ENCODE measurements at places on chromosomes 5 and 9.

DNA sequence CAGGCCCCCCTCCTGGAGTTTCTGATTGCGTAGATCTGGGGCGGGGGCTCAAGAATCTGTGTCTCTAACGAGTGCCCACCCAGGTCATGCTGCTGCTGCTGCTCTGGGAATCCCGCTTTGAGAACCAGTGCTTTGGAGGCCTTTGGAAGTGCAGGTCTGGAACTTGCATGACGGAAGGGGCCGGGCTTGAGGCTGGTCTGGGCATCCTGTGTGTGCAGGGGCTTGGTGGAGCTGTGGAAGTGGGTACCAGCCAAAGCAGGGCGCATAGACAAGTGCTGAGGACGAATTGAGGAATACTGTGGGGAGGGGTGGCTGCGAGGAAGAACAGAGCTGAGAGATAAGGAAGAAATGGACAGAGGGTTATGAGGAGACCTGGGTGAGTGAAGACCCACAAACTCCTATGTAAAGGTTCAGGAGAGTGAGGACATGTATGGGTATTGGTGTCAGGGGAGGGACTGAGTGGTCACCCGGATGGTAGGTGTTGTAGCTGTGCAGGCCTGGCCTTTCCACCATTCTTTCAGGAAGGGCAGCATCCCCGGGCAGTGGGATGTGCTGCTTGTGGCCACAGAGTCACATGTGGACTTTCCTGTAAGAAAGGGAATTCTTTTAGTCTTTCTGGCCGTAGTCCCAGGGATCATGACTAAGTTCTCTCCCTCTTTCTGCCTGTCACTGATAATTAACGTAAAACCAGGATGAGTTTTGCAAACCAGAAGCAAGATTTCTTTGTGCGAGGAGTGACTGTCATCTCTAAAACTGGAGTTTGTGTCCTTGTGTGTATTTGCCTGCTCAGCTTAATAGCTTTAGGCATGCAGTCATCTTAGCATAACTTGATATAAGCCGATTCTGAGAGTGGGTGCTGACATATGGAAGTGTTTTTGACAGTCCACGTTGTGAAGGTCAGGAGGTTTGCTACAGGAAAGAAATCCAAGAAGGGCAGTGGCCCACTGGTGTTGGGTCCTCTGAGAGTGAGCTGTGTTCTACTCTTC lies 43.3 kb upstream of the TJP2 start:
- no peak for DNase-seq

DNA sequence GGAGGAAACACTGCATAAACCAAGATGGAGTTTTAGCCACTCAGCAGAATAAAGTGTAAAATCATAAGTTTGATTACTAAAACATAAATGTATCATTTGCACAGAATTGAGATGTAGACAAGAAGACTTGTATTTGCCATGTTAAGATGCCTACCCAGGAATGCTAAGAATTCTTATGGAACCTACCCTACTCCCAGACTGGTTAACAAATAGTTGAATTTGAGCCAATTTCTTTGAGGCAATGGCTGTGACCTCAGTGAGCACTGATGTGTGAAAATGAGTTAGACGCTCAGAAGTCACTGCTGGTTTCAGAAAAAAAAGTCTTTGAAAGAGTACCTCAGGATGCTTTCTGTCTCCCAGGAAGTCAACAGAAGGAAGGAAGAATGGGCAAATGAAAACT lies 95.6 kb downstream of the ESM1 start:
- no peak for DNase-seq

DNA sequence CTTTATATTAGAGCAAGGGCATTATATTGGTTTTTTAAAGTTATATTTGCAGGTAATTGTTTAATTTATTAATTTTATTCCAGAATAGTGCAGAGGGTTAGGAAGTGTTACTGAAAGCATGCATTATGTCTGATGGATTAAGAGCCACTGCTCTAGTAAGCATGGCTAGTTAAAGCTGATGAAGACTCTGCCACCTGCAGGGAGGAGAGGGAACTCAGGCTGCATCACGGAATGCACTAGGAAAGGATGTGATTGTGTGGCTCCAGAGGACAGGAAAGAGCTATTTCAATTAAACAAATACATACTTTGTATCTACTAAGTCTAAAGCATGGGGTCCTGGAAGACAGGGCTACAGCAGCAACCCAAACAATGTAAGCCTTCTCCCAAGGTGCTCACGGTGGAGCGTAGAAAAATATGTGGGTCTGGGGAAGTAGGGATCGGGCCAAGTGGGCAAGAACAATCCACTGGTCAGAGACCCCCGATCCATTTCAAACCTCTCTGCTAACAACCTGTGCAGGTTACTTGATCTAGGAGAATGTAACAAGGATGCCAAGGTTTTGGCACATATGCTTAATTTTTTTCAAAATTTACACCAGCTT lies 15.3 kb upstream of the GRXCR2 start:
- DNase-seq = peak; percentile 41

DNA sequence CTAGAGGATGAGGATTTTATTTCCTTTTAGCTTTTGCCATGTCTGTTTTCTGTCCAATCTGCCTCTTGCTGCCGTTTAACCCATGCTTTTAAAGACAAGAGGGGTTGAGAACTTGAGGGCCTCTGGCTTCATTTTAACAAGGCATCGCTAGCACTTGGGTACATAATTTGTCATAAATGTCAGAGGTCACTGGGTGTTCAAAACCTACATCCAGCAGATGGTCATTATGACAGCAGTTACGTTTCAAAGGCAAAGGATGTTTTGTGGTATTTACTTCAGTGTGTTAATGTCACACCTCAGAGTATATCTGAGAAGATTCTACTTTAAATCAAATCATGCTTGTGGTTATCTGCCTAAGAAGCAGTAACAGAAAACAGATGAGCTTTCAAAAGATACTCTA lies 918.3 kb downstream of the NR2F1-AS1 start:
- DNase-seq = no peak

- no peak for DNase-seq
These were observed 1825.6 kb upstream of the CDH9 start for GRCh38 chr5:28864006-28864405.

DNA sequence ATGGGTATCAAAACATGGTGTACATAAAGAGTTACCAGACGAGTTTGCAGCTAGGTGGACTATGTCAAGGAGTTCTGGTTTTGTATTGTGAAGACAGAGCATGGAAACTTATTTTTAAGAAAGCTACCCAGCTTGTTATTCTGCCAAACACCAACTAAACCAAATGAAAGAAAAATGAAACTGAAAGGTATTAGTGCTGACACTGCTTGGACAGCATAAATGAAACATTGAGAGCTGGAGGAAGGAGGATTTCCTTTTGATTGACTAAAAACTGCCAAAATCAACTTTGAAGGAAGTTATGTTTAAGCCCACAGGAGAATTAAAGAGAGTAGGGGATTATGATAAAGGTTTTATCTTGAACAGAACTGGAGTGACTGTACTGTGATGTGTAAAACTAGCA lies 766.2 kb downstream of the PTPRD start:
- no peak for DNase-seq

DNA sequence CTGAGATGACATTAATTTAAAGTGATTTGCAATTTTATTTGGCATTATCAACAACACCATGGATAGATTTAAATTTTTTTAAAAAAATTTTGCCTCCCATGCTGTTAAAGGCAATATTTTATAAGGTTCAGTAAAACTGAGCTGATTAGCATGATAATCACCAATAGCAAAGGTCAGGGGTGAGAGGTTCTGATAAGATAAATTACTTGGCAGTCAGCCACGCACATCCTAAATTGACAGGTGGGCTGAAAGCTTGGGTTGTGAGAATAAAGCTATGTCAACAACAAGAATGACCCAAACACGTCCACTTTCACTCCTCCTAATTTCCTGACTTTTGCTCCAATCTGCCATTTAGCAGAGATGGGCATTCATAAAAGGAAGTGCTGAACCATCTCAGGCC lies 127.1 kb downstream of the LHFPL2 start:
- no peak for DNase-seq

DNA sequence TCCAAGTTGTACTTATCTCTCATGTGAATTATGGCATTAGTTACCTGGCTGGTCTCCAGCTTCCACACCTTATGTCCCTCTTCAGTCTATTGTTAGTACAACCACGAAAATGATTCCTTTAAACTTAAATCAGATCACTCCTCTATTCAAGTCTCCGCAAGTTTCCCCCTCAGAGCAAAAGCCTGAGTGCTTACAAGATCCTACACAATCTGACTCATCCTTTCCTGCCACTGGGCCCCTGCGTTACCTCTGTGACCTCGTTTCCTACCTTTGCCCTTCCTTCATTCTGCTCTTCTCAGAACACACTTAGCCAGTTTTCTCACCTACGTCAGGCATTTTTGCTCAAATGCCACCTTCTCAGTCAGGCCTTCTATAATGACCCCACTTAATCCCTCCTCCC lies 45.1 kb upstream of the GLIS3 start:
- DNase-seq = no peak

- no peak for DNase-seq
These were observed 8.3 kb upstream of the DDX41 start for GRCh38 chr5:177524941-177525655.

DNA sequence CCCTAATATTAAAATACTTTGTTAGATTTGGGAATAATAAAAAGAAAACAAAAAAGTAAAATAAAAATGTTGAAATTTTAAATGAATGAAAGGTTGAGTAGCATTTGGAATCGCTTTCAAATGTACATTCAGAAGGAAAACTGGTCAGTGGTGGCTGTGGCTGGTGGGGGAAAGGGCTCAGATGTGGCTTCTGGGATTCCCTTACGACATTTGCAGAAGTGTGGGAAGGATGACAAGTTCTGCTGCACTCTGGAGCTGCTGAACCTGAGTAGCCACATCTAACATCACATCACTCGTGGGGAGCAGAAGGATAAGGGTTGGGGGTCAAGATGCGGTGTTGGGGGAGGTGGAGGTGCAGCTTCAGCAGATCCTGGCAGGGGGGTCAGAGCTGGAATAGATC lies 25.6 kb upstream of the CAST start:
- DNase-seq = no peak

DNA sequence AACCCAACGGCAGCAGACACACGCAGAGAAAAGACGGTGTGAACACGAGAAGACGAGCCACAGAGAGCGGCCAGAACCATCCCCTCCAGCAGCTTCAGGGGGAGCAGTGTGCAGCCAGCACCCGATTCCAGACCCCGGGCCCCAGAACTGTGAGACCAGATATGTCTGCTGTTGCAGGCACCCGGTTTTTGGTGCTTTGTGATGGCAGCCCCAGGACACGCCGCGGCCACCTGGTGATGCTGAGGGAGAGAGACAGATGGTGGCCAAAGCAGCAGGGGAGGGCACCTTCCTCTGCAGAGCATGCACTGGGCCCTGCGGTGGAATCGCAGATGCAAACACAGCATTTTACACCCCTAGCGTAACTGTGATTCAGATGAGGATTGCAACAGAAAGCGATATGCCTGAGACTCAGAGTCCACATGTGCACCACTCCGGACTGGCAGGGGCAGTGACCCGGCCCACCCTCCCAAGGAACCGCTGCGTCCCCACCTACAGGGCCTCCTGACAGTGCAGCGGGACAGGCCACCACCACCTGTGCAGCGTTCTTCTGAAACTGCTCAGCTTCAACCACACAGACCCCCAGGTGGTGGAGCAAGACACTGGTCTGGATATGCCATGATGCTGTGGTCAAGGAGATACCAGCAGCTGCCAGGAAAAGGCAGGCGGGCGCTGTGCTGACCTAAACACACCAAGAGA lies 24.0 kb downstream of the ZDHHC11B start:
- DNase-seq = no peak

DNA sequence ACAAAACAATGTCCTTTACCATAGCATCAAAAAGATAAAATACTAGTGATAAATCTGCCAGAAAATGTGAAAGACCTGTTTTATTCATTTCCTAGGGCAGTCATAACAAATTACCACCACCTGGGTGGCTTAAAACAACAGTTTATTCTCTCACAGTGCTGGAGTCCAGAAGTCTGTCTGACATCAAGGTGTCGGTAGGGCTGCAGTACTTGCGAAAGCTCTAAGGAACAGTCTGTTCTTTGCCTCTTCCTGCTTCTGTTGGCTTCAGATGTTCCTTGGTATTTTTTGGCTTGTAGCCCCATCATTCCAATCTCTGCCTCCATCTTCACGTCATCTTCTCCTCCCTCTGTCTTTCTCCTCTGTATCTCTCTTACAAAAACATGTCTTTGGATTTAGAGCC lies 51.0 kb downstream of the PTPDC1 start:
- no peak for DNase-seq

DNA sequence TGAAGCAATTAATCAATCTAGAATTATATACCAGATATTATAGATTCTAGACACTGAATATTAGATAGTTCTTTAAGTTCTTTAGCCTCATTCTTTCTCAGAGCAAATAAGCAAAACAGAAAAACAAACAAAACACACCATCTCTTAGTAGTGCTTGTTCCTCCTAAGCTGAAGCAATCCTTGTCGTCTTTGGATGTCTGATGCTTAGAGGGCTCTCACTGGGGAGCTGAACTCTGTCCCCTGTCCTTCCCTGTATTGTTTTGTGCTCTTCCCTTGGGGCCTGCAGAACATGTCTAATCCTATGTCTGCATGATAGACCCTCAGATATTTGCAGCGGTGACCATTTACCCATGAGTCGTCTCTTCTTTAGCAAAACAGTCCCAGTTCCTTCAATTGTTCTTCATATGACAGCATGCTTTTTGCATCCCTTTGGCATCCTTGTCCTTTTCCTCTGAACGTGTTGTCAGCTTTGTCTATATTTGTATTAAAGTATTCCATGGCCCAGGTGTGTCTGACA lies 114.3 kb downstream of the ARHGEF28 start:
- DNase-seq = no peak

- DNase-seq = no peak
These were observed 46.0 kb downstream of the ENTREP1 start for GRCh38 chr9:69371001-69371400.

DNA sequence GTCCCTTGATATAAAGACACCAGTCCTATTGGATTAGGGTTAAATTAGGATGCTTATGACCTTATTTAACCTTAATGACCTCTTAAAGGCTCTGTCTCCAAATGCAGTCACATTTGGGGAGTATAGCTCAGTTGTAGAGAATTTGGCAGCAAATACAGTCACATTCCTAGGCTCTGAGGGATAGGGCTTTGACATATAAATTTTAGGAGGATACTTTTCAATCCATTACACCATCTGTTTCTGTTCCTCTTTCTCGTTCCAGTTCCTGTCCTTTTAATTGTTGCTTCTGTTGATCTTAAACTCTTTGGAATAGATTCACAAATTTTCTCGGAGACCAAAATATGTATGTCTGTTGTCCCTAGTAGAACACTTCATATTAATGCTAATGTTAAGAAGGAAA lies 390.0 kb upstream of the PCSK5 start:
- no peak for DNase-seq

- DNase-seq = no peak
These were observed 1853.8 kb downstream of the EFNA5 start for GRCh38 chr5:105816961-105817360.

DNA sequence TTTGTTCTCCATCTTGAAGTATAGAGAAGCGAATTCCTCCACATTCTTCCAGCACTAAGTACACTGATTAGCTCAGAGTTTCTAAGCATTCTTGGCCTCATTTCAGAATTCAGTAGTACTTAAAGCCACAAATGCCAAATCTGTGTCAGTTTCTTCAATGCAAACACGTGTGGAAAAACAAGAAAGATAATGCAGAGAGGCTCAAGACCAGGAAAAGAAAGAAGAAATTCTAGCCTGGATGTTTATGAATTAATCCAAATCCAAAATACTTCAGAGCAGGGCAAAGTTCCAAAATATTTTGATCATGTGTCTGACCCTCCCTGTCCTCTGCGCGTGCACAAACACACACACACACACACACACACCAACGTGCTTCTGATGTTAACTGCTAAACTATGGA lies 457.6 kb downstream of the SLCO4C1 start:
- no peak for DNase-seq

- DNase-seq = no peak
These were observed 2.4 kb upstream of the STC2 start for GRCh38 chr5:173330338-173331206.
